Pulmonary artery endothelial cell (primary cell): ENCODE measurements at places on chromosomes 1 and 21.

DNA sequence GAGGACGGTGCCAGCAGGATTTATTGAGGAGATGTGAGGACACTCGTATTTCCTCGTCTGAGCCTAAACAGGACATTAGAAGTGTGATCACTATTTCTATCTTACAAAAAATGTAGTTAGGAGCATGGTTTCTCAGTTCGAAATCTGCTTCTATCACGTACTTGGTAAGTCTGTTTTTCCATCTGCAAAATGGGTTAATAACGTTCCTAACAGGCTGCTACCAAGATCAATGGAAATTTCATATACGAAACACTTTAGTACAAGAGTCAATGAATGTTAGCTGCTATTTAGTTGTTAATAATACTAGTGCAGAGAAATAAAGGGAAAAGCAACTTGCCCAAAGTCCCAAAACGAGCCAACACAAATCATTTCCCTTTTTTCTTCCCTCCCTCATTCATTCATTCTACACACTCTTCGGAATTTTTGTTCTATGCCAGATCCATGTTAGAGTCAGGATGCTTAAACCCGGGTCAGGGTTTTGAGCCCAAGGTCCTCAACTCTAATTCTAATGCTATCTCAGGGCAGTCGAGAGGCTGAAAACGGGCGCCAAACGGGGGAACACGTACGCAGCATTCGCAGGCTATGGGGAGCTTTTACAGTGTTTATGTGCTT, 608 bp downstream of the SNRNP40 start:
- no peak for DNase-seq

DNA sequence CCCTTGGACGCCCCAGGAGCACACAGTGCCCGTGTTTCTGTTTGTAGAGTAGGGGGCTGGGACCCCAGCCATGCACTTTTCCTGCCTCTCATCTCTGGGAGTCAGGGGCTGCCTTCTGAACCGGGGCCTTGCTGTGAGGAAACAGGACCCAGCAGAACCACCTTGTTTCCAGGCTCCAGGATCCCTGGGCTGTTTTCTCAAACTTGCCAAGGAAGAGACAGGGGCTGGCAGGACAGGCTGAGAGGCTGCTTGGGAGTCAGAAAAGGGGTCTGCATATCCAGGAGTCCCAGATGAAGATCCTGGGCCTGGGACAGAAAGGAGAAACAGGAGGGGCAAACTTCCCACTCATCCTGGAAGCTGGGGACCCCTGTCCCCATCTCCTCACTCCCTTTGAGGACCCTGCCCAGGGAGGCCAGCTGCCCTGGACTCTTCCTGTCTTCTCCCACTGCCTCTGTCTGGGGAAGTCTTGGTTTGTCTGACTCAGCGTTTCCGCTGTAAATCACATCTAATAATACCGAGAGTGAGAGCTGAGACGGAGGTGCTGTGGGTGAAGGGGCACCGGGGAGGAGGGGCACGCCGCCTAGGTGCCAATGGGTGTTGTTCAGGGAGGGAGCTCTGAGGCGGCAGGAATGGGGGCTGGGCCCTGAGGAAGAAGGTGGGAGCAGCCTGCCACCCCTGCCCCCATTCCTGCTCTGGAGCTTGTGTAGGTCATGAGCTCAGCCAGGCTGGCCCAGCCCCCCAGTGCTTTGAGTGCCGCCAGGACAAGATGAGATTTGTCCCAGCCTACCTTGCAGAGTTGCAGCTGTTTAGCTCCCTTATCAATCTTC, 16.7 kb downstream of the POU3F1 start:
- no peak for DNase-seq

DNA sequence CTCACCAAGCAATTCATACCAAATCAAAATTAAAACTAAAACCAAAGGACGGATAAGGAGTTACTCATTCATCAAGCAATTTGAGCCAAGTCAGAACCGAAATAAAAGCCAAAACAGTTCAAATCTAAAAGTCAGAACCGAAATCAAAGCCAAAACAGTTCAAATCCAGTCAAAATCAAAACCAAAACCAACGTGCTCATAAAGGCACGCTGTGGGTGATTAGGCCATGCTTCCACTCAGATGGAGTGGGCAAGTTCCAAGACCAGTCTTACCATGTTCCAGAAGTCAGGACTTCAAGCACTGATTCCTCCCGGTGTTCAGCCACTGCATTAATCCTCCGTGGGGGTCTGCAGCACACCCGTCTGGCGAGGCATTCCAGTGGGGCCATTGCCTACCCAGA, 409.3 kb downstream of the TGFB2 start:
- DNase-seq, result no peak

- DNase-seq, result no peak
Measured at GRCh38 chr1:235266325-235266724, 61.7 kb downstream of the ARID4B start.

DNA sequence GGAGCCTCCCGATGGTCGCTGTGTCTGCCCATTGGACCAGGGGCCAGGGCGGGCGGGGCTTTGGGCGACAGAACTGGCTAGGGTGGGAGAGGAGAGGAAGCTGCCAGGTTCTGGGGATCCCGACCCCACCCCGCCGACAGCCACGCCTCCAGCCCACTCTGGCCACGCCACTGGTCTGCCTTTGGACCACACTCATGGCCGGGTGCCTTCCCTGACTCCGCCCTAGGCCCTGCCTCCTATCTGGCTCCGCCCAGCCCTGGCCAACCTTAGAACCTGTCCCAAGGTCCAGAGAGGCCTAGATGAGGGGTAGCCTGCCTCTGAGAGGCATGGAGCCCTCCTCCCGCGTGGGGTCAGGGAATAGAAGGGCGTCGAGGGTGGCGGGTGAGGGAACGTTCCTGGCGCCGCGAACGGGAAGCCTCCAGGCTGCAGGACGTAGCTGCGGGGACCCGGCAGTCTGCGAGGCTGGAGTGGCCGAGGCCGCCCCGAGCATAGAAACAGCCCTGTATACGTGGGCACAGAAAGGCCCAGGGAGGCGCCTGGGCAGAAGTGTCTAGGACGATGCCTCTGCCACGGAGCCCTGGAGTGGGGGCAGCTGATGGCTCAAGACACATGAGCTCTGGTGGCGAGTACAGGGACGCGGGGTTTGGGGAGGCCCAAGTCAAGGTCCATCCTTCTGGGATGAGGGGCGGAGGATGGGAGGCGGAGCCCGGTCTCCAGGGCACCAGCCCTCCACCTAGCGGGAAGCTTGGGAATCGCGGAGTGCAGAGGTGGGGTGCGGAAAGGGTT, 11.5 kb upstream of the COL16A1 start:
- peak; percentile 50 for DNase-seq

DNA sequence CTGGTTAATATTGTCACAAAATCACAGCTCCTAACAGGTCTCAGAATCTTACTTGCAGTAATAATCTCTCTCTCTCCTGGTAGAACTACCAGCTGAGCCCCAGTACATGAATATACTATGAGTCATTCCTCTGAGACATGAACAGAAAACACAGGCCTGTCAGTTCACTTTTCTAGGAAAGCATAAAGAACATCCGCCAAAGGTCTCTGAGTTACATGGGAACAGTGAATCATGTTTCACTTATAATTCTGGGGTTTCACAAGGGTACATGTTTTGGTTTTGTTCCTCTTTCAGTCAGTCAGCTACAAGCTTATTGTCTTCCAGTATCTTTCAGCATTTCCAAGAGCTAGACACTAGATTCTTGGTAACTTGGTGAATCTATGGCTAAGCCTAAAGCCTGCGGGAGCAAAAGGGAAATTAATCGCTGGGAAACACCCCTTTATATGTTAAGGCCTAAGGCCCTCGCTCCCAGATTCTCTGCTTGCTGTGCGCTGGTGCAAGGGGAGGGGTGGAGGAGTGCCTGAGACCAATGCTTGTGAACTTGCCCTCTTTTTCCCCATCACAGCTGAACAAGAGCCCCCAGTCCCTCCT, 31.7 kb downstream of the IFNGR2 start:
- DNase-seq, result peak; percentile 55

- no peak for DNase-seq
Measured at GRCh38 chr1:46244656-46245371, 2.7 kb upstream of the RAD54L start.

DNA sequence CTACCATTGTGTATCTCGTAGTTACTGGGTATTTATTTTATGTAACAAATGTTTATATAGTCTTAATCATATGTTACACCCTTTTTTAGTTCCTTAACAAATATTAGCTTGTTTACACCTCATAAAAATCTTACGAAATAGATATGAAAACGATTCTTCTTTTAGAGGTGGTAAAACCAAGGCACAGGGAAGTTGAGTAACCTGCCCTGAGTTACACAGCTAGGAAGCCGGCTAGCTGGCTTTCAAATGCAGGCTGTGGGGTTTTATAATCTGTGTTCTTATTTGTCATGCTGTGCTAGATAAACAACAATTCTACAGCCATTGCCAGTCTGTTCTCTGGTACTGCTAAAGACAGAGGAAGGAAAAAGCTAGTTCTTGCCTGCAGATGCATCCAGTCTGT, 109.6 kb downstream of the NOS1AP start:
- no peak for DNase-seq

DNA sequence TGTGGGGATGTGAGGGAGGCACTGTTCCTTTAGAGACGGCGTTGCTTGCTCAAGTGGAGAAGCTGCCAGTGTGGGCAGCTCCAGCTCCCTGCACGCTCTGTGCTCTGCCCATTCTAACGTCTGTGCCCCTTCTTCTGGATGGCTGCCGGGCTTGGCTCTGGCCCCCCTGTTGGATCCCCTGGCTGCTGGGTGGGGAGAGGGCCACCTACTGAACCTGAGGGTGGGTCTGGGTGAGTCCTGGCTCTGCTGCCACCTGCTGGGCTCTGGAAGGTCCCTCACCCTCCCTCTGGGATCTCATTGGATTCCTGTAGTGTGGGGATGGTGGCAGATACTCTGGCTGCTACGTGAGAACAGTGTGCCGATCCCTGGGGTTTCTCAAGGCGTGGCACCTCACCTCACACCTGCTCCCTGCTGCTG, 5.0 kb downstream of the PFKL start:
- DNase-seq, result peak; percentile 10

- DNase-seq, result no peak
Measured at GRCh38 chr1:101394041-101394440, 157.2 kb downstream of the S1PR1 start.
